ENCODE measurements at places on chromosomes 7 and 10.

DNA sequence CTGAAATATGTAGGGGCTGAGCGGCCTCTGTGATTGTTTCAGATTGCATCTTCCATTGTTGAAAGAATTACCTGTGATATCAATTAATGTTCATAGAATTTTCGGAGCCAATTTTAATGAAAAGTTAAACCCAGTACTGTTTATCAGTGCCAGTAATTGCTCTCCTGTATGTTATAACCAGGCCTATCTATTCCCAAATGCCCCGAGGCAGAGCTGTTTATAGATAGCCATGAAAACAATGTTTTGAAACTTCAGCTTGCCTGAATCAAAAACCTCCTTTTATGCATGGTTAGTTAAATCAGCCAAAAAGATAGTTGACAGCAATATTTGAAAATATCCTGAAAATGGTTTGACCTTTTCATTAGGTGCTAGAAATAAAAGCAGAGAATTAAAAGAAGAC, 50.1 kb upstream of the HDAC9 start:
- no peak for DNase-seq

DNA sequence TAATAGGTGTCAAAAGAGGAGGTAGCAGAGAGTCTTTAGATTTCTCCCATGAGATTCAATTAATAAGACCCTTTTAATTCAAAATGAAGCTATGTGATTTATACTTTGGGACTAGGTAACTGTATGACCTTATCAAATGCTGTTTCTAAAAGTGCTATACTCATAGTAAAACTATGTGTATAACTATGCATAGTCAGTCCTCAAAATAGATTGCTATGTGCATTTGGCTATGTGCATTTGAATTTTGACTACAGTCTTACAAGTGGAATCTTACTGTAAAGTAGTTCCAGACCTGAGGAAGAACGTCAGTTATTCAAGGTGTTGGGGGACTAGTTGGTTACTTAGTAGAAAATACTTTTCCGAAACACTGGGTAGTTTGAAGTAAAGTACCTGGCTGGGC, 36.9 kb downstream of the ADD3 start:
- no peak for DNase-seq

DNA sequence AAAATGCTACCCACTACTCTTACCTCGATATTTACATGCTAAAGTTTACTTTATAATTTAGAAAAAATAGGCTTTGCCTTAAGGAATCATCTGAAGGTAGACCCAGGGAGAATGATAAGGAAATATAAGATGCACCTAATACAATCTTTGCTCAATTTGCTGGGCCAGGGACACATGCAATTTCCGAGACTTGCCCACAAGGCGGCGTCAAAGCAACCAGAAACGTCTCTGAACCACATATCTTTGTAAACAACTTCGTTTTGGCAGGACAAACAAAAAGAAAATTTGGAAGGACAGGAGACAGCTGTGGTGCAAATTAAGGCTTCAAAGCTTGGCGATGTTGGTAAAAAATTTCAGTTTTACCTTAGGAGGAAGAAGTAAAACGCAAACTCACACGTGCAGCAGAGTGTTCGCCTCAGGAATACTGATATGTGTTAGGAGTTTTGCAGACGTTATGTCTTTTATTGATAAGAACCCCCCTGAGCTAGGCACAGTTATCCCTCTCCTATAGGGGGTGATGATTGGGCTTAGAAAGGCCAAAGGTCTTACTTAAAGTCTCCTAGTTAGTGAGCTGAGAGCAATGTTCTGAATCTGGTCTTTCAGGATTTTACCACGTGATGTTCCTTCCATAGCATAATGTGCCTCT, 134.3 kb downstream of the PRKCQ start:
- DNase-seq: no peak

- no peak for DNase-seq
These were observed 81.4 kb downstream of the ABLIM1 start for GRCh38 chr10:114576716-114577115.

DNA sequence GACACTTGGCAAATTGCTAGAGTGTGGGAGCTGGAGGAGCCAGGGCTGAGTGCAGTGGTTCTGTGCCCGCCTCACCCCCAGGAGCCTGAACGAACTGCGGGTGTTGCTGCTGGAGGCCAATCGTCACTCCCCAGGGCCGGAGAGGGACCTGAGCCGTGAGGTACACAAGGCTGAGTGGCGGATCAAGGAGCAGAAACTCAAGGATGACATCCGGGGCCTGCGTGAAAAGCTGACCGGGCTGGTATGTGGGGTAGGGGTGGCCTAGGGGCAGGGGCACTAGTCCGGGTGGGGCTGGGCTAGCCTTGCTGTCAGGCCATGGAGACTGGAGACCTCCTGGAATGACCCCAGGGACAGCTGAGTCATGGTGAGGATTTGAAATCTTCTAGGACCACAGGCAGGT, 56.7 kb upstream of the GTF2IRD1 start:
- peak; percentile 46 for DNase-seq

- no peak for DNase-seq
These were observed 72.5 kb downstream of the SYPL1 start for GRCh38 chr7:106039486-106040060.

DNA sequence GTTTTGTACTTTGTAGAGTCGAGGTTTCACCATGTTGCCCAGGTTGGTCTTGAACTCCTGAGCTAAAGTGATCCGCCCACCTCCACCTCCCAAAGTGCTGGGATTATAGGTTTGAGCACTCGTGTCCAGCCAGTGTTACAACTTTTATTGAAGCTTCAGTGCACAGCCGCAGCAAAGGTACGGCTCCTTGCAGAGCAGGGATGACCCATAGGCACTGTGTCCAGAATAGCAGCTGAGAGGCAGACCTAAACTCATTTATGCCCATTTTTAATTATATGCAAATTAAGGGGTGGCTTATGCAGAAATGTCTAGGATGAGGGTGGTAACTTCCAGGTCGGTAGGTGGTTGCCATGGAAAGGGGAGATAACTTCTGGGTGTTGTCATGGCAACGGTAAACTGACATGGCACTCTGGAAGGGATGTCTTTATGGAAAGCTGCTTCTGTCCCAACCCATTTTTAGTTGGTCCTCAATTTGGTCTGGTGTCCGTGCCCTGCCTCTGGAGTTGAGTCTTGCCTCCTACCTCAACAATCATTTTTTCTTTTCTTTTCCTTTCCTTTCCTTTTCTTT, 22.7 kb downstream of the NYAP1 start:
- DNase-seq: no peak

DNA sequence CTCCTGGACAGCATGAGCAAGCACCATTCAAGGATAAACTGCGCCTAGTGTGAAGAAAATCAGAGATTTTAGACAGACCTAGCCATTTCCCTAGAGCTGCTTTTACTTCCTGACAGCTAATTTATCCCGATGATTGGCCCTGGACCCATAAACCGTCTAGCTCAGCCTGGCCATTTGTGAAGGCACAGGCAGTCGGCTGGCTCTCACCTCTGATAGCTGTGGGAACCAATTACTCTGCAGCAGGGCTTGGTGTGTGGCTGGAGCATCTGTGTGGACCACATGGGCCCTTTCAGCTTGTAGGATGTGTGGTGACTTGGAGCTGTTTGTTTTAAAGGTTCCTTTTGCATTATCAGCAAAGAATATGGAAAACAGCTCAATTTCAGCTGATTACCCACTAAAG, 111.1 kb upstream of the NPY start:
- DNase-seq: no peak

GRCh38 chr7:7808156-7808555, 89.7 kb upstream of the RPA3 start:
- DNase-seq: no peak

GRCh38 chr7:131014906-131015656, 281.1 kb upstream of the KLF14 start:
- no peak for DNase-seq

- DNase-seq: no peak
These were observed 36.2 kb downstream of the BEND7 start for GRCh38 chr10:13492493-13493180.

- no peak for DNase-seq
These were observed 8.9 kb downstream of the SEC31B start for GRCh38 chr10:100510533-100511308.

- DNase-seq: no peak
These were observed 2.4 kb downstream of the ARID5B start for GRCh38 chr10:61903928-61904344.

GRCh38 chr10:14584661-14585060, 190.0 kb downstream of the FAM107B start:
- no peak for DNase-seq

GRCh38 chr7:135463908-135464307, 46.0 kb downstream of the CNOT4 start:
- DNase-seq: no peak

GRCh38 chr7:18499407-18500177, 4.0 kb downstream of the HDAC9 start:
- no peak for DNase-seq

DNA sequence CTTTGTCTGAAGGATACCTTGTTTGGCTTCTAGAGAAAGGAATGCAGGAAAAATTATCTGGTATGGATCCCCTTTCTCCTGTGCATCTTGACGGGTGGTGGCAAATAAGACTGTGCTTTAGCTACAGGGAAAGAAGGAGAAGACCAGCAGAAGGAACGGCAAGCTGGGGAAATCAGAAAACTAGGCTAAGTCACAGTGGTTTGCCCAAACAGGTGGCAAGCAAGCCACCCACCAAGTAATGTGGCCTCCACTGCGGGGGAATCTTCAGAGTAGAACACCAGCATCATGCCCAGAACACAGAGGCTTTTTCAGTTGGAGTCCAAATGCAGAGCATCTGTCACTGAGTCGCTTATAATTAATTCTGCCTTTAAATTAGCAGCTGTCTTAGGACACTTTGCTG, 282.8 kb downstream of the PHF14 start:
- DNase-seq: no peak

GRCh38 chr7:1434165-1434718, 25.0 kb downstream of the MICALL2 start:
- no peak for DNase-seq

- DNase-seq: no peak
These were observed 20.1 kb upstream of the CALU start for GRCh38 chr7:128718967-128719642.

DNA sequence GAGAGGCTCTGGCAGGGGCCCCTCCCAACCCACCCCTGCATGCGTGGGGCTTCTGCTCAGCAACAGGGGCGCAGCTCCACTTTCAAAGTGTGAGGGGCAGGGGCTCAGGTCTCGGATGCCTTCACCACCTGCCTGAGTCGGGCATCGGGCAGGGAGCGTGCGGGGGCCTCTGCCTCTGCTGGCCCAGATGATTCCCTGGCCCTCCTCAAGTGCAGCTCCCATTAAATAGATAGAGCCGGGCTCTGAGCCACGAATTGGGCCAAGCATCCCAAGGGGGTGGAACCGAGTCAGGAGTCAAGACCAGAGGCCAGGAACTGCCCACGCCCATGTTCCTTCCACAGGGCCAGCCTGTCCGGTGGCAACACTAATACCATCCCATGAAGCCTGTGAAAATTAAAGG, 108.9 kb upstream of the FAM20C start:
- no peak for DNase-seq

DNA sequence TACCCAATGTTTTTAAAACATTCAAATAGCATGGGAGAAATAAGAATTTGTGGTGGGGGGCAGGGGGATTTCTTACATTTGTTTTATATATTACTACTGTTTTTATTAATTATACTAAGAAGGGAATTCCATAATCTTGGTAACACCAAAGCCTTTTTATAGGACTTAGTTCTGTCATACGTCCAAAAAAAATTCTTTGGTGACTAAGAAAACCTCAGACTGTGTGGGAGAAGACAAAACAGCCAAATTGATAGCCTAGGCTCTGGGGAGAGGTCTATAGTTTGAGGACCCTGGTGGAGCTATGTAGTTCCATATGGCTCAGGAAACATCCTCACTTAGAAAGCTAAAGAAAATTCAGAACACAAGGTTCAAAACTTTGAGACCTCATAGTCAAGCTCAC, 23.4 kb downstream of the ACSM6 start:
- DNase-seq: no peak

GRCh38 chr7:24697416-24697815, 59.8 kb downstream of the GSDME start:
- DNase-seq: no peak

GRCh38 chr10:94645285-94645684, 38.2 kb upstream of the CYP2C18 start:
- no peak for DNase-seq

DNA sequence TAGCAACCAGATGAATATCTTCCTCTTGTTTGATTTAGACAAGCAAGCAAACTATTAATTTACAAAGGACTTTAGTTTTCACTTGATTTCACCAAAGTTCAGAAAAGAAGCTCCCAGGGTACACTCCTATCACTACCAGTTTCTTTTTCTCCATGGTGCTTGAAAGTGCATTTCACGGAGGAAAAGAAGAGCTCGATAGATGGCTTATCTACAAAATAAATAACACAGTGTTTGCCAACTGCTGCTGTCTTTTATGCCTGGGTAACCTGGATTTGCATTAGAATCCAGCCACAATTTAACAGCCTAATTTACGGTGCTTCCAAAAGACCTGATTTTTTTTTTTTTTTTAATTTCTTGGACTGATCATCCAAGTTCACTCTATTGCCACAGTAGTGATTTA, 275.7 kb downstream of the GPR37 start:
- DNase-seq: no peak

DNA sequence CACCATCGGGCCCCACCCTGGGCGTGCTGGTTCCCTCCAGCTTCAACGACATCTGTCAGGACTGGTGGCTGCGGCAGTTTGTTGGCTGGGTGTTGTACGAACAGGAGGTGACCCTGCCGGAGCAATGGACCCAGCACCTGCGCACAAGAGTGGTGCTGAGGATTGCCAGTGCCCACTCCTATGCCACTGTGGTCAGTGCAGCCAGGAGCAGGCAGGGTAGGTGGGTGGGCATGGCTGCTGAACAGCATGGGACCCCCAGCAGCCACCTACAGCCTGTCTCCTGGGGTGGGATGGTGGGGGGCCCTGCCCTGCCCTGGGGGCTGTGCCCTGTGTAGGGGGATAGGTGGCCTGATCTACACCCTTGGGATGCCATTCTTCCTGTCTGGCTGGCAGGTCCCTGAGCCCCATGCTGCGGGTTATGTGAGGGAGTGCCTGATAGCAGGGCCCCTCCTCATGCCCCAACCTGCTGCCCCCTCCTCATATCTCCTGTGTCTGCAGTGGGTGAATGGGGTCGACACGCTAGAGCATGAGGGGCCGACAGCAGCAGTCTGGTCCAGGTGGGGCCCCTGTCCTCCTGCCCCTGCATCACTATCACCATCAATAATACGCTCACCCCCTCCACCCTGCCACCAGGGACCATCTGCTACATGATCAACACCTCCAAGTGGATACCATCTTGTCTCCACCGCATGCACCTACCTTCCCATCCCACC, 56.9 kb downstream of the ZNF727 start:
- no peak for DNase-seq

- DNase-seq: peak; percentile 72
These were observed at the start of gene SMO for GRCh38 chr7:129188372-129188891. TSS of gene SMO (plus strand) at chr7:129188633. CDS start at chr7:129189152, 519 bp downstream.

- DNase-seq: no peak
These were observed 25.6 kb downstream of the PPIF start for GRCh38 chr10:79372871-79373270.

GRCh38 chr10:12834116-12834665, 167.3 kb downstream of the CCDC3 start:
- DNase-seq: no peak

- no peak for DNase-seq
These were observed 176.4 kb downstream of the DNAJB6 start for GRCh38 chr7:157513162-157513621.

Data from ascending aorta (tissue), 2 donors.